ENCODE measurements at places on chromosomes 12 and 14.

DNA sequence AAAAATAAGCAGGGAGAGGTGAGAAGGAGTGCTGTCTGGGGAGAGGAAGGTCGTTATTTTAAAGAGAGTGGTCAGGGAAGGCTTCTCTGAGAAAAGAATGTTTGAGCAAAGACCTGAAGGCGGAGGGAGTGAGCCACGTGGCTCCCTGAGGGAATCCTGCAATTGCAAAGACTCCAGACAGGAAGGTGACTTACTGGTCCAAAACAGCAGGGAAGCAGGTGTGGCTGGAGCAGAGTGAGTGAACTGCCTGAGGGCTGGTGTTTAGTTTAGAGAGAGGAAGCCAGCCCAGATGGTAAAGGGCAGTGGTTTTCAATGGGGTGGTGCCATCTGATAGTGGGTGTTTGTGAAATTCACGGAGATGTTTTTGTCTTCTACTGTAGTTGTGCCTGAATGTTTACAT, 58.8 kb upstream of the LTA4H start:
- DNase-seq: peak; percentile 28

- no peak for DNase-seq
These were observed 45.4 kb upstream of the CCDC196 start for GRCh38 chr14:66440801-66441200.

GRCh38 chr12:104137001-104137901, 759 bp downstream of the NFYB start:
- peak; percentile 62 for DNase-seq

DNA sequence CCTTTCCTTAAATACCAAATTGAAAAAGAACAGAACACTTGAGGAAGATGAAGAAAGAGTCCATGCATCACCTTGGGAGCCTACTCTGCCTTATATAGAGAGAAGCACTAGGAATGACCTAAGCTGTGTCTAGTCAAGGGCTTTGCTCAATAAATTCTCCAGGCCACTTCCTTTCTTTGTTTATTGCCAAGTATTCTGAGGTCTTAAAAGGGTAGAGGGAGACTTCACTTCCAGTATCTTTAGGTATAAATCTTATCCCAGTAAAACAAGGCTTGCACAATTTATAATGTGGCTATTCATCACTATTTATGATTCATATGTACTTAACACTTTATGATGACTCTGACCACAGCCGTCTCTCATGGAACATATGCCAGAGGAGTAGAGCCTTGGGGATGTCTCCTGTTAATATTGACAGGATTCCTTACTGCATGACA, 85.1 kb upstream of the ARHGAP5 start:
- peak; percentile 70 for DNase-seq

- DNase-seq: no peak
These were observed 26.5 kb upstream of the BCAT1 start for GRCh38 chr12:24975425-24975824.

GRCh38 chr14:70803321-70804310, 5.7 kb downstream of the MAP3K9 start:
- DNase-seq: no peak

- DNase-seq: no peak
These were observed 16.3 kb upstream of the SINHCAF start for GRCh38 chr12:31342286-31342685.

GRCh38 chr14:54760866-54761575, 141.6 kb downstream of the GCH1 start:
- DNase-seq: no peak

GRCh38 chr12:54998958-54999510, 14.5 kb upstream of the TESPA1 start:
- DNase-seq: no peak

Data from astrocyte of the spinal cord (primary cell).